ENCODE measurements at places on chromosomes 6 and 20.
A peak's percentile ranks its signal among the peaks of the same experiment; 100 is the strongest.

DNA sequence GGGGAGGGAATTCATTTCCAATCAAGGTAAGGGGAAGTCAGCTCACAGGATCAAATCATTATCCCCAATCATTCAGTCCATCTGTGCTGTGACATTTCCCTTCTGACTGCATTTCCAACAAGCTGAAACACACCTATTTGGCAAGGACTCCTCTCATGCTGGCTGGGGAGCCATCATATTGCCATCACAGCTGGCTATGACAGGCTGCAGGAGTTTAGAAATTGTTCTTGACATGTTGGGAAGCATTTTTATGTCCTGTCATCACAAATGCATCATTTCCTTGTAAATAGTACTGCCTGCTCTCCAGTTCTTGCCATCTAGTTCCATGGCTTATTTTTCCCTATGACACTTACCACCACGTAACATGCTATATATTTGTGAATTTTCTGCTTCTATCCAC, 113.9 kb upstream of the TMEM170B start:
- DNase-seq, result no peak

GRCh38 chr6:136831873-136832562, 9.6 kb downstream of the PEX7 start:
- no peak for DNase-seq

DNA sequence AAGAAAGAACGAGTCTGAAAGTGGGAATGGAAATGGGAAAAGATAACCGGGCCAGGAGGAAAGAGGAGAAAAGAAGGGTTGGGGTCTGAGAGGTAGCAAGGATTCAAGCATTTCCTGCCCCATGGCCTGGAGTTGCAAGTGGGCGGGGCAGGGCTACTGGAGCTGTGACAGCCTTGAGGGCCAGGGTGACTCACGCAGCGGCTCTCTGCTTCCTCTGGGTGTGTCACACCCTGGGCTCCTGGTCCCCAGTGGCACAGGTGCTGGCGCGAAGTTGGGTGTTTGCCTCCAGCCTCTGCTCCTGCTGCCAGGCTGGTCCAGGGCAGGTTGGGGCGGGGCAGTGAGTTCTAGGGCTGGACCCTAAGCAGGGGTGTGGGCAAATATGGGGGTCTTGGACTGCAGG, 3.3 kb upstream of the ULBP3 start:
- DNase-seq, result no peak

DNA sequence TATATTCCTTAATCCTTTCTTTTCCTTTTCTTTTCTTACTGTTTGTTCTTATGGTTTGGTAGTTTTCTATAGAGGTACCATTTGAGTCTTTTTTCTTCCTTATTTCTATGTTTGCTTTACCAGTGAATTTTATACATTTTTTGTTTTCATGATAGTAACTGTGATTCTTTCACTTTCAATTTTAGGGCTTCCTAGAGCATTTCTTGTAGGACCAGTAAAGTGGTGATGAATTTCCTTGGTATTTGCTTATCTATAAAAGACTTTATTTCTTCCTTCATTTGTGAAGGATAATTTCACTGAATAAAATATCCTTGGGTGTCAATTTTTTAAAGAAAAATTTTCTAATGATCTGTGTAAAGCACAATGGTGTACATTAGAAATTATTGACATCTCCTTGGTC, 637.4 kb downstream of the CD109 start:
- no peak for DNase-seq

GRCh38 chr20:3203315-3204123, 963 bp downstream of the DDRGK1 start:
- no peak for DNase-seq

DNA sequence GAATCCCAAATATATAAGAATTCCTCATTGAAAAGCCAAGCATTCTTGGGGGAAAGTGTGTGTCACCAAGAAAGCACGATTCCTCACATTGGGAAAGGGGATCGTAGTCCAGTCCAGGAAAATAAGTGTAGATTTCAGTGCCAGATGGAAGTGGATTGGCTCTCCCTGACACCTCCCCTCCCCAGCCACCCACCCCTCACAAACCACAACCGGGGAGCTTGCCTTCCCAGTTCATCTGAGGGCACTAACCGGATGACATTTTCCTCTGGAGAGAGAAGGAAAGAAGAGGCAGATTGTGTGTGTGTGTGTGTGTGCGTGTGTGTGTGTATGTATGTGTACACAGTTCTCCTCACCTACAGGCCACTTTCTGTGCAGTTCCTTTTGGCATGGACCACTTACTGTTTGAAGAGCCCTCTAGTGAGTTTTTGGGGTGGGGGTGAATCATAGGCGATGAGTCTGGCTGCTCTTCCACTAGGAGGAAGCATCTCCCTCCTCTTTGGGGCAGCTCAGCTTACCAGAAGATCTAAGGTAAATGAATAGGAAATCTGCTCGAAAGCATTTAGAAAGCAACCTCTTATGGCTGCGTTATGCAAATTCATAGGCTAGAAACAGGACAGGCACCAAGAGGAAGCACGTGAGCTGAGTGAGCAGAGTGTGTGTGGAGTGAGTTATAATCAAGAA, 20.8 kb downstream of the DAAM2 start:
- DNase-seq, result no peak

GRCh38 chr6:168959696-168960095, 293.9 kb downstream of the THBS2 start:
- no peak for DNase-seq

DNA sequence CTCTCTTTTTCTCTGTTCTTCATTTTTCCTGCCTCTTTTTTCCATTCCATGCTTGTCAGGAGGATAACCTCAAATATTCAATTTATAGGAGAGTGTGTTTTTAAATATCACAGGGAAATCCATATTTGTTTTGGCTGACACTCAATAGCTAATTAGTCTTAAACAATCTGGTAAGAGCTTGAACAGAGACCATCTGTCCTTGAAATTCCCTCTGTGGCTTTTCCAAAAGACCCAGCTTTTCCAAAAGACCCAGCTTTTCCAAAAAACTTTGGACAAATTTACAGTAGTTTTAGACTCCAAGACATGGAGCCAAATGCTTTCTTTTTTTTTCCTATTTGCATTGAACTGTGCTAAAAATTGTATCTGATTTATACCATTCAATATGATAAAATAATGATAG, 127.4 kb upstream of the FAM83B start:
- no peak for DNase-seq

- DNase-seq, result no peak
Observed at GRCh38 chr6:152428126-152428525, 209.0 kb downstream of the SYNE1 start.

- DNase-seq, result no peak
Observed at GRCh38 chr6:113182370-113183141, 674.6 kb upstream of the MARCKS start.

GRCh38 chr6:99002831-99003230, 55.1 kb upstream of the FBXL4 start:
- no peak for DNase-seq

- DNase-seq, result no peak
Observed at GRCh38 chr6:24667378-24667803, 514 bp downstream of the ACOT13 start.

DNA sequence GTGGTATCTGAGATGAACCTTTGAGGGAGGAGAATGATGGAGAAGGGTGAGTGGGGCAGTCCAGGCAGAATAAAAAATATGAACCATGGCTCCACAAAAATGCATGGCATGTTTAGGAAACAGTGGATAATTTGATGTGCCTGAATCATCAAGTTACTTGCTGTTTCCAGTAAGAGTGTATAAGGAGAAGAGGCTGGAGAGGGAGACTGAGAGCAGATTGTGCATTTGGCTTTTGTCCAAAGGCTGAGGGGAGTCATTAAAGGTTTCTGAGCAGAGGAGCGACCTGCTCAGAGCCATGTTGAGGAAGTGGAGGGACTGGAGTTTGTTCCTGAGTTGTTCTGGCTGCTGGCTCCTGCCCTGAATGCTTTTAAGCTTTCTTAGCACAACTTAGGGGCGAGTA, 6.1 kb downstream of the MMP24 start:
- no peak for DNase-seq

DNA sequence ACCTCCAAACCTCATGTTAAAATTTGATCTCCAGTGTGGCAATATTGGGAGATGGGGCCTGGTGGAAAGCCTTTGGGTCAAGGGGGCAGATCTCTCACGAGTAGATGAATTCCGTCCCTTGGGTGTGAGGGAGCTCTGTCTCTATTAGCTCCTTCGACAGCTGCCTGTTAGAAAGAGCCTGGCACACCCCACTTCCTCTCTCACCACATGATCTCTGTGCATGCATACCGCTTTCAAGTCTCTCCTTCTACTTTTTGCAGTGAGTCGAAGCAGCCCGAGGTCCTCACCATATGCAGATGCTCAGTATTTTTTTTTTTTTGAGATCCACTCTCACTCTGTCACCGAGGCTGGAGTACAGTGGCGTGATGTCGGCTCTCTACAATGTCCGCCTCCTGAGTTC, 176.9 kb downstream of the SYNDIG1 start:
- no peak for DNase-seq

DNA sequence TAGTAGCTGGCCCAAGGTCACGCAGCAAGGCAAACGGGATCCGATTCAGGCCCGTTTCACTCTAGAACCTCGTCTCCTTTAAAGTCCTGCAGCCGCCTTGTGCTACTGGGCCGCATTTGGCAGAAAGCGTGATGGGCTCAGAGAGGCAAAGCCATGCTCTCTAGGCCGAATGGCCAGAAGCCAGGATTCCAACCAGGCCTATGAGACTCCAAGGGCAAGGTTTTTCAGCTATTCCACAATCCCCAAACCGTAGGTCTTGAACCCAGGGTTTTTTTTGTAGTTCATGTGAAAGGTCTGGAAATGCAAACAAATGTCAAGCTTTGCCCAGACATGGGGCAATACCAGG, 174.1 kb downstream of the PREX1 start:
- no peak for DNase-seq

DNA sequence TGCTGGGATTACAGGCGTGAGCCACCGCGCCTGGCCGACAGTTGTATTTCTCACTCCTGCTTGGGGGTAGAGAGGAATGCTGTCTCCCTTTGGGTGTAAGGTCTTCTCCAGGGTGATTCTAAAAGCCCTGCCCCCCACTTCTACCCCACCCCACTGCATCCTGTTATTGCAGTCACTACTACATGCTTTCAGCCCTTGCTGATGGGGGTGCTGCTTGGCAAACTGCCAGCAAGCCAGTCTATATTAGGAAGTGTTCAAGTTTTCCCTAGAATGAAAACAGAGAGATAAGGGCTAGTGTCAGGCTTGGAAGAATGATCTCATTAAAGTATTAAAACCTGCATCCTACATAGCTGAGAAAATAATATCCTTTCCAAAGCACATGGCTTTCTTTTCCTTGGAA, 31.3 kb downstream of the TTI1 start:
- no peak for DNase-seq

DNA sequence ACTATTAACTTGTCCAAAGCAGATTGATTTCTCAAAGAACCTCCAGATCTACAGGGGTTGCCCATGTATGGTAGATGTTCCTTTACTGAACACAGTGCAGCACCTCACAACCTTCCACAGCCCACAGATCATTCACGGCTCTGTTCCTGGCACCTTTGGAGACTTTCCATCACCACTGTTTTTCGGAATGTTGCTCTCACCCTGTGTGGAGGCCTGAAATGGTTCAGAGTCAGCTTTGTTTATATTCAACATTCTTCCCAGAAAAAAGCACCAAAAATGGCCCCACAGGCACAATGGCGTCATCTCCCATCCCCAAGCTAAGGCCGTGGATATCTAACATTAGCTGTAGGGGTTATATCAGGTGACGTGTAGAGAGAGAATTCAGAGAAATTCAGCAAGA, 74.7 kb downstream of the DHX35 start:
- no peak for DNase-seq

DNA sequence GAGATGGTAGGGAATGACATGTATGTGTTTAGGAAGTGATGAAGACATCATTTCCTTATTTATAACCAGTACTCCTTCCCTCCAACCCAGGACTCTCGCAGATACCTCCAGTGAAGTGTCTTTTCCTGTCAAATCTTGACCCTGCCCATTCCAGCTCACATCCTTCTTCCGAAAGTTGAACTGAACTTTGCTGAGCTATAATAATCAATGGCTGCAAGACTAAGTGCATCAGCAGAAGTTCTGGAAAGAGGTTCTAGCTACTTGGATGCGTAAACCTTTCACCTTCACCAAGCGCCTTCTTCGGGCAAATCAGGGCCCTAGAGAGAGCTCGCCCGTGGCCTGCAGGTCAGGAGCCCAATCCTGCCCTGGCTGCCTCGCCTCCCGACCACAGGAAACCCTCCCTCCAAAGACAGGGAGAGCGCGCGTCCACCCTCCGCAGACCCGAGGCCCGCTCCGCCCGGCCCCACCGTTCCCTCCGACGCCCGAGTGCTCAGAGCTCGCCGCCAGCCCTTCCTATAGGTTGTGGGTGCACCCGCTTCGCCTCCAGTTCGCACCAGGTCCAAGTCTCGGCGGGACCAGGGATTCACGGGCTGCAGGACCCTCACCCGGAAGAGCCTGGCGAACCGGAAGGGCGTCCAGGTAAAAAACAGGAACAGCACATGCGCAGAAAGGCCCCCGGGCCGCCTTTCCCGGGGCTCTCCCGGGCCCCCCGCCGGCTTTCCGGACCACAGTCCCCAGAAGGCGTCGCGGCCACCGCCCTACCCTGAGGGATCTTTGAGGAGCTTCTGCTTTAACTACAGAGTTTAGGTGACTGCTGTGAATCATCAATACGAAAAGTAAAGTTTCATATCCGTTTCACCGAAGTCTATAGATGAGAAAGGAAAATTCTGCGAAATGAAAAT, at the start of gene ZNF334:
TSS of gene ZNF334 (minus strand) at position 617 of the 902 bp plus-strand sequence. CDS start 1,457 bp downstream, outside the sequence.
- peak; percentile 73 for DNase-seq

DNA sequence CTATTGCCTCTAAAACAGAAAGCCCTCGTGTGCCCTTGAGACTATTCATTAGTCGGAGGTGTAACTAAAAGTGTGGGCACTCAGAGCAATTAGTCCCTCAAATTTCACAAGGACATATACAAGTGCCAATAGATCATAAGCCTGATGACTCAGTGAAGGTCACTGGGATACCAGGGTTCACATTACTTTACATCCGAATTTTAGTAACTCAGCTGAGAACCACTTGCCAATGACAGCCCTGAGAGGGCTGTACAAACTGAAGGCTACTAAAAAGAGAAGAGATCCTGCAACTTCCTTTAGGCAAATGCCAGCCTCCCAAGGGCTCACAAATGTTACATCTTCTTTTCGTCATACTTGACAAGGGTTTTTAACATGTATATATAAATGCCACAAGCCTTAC, 369.6 kb downstream of the TENT5A start:
- no peak for DNase-seq

DNA sequence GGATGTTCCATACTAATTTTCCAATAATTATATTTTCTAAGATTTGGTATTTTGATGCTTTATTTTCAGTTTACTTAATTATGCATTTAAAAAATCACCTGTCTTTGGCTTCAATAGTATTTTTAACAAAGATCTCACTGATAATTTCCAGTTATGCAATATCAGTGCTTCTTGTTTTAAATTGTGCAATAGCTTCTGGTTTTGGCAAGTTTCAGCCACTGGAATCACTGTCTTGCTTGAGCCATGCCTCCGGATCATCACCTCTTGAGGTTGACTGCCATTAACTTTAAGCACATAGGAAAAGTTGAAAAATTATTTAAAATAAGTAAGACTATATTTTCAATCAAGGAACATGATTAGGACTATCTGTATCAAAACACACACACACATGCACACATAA, 1242.1 kb downstream of the HACE1 start:
- no peak for DNase-seq

- DNase-seq, result no peak
Observed at GRCh38 chr6:130282234-130282995, 59.7 kb upstream of the SAMD3 start.

- peak; percentile 88 for DNase-seq
Observed at GRCh38 chr6:122789182-122790027, at the start of gene SMPDL3A. SMPDL3A (plus strand) TSS chr6:122789258; CDS start chr6:122789347, 89 bp downstream.

- DNase-seq, result no peak
Observed at GRCh38 chr6:41269716-41270115, 16.8 kb downstream of the TREM1 start.

GRCh38 chr6:45371924-45372573, 5.7 kb downstream of the SUPT3H start:
- DNase-seq, result no peak
